ENCODE measurements at places on chromosomes 6 and 20.

DNA sequence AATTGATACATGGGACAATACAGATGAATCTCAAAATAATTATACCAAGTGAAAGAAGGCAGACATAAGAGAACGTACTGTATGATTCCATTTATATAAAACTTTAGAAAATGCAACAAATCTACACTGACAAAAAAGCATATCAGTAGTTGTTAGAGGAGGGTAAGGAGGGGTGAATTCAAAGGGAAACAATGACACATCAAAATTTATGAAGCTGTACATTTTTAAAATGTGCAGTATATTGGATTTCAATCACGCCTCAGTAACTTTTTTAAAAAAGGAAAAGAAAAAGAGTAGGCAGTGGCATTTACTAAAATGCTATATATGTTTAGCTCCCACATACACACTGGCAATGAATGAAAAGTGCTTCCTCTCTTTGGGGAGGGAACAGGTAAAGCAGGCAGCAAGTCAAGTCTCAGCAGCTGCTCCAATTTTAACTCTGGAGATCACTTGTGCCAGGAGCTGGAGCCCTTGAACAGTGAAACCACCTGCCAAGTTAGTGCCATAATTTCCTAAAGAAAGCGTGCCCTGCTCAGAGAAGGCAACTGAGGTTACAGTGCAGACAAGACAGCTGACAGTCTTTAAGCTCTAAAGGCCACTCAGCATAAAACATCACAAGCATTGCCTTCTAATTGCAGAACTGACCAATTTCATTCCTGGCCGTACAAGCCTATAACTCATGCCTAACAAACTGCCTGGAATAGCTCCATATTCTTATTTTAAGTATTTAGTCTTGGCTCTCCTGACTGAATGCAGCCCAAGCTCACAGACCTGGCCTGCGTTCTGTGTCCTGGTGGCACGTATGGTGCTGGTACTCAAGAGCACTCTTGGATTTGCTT is 10.9 kb downstream of the FKBP1A start:
- peak; percentile 14 for DNase-seq

DNA sequence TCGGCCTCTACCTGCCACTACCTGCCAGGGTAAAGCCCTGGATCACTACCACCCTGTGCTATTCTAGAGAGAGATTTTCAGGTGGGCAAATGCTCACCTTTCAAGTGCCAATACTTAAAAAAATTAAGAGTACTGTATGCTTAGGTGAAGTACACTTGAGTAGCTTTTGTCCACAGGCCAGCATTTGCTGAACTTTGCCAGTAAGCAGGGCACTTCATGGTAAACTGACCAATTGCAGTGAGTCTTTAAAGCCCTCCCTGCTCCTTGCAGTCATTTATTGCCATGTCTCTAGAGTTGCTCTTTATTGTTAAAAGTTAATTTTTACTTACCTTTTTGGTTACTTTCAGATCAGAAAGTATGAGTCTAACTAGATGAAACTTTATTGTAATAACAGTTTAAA is 58.5 kb downstream of the PLAGL1 start:
- DNase-seq, result no peak

GRCh38 chr6:166670894-166671293 is 43.8 kb upstream of the RPS6KA2 start:
- no peak for DNase-seq

DNA sequence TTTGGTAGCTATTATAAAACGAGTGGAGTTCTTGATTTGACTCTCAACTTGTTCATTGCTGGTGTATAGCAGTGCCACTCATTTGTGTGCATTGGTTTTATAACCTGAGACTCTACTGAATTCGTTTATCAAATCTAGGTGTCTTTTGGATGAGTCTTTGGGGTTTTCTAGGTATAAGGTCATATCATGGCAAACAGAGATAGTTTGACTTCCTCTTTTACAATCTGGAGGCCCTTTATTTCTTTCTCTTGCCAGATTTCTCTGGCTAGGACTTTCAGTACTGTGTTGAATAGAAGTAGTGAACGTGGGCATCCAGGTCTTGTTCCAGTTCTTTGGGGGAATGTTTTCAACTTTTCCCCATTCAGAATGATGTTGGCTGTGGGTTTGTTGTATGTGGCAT is 38.8 kb downstream of the SUMO4 start:
- DNase-seq, result no peak

GRCh38 chr6:16764188-16764950 is 3.1 kb upstream of the ATXN1 start:
- peak; percentile 79 for DNase-seq

DNA sequence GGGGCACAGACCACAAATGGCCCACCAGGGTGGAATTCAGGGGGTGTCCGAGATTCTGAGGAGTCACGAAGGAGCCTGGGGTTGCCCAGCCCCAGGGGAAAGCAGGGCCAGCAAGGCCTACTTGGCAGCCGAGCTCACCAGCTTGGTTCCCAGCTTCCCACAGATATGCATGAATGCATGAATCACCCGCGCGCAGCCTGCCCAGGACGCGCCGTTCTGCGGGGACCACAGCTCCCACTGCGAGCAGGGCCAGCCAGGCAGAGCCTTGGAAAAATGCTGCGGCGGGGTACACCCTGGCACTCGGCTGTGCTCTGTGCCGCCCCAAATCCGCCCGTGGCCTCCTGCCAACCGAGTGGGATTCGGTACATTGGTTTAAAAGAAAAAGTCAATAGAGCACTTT is 211.0 kb downstream of the NFATC2 start:
- DNase-seq, result no peak

GRCh38 chr6:18663011-18663410 is 275.9 kb downstream of the RNF144B start:
- DNase-seq, result peak; percentile 94

- no peak for DNase-seq
These were observed 94.8 kb upstream of the PMEPA1 start for GRCh38 chr20:57804470-57805250.

DNA sequence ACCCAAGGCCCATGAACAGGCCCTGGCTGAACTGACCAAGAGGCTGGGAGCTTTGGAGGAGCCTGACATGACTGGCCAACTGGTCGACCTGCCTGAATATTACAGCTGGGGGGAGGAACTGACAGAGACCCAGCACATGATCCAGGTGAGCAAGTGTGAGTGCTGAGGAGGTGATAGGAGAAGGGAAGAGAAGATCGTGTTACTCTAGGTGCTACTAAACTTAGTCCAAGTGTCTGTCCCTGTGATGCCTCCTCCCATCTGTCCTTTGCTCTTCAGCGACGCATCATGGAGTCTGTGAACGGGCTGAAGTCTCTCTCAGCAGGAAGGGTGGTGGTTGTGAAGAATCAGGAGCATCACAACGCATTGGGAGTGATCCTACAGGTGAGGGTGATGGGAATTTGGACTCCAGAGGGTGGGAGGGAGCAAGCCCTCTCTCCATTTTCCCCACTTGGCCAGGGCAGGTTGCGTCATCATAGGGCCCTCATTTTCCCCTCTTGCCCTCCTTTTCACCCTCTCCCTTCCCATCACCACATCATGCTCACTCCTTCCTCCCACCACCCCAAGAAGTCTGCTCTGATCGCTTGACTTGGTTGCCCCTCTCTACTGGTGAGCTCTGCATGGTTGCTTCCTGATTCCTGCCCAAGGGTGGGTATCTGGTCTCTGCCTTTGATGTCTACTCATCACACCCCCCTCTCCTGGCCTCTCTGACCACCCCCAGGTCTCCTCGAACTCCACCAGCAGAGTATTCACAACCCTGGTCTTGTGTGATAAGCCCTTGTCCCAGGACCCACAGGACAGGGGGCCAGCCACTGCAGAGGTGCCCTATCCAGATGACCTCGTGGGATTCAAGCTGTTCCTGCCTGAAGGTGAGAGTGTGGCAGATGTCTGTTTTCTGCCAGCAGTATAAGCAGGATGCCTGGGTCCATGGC is 4.7 kb downstream of the DXO start:
- no peak for DNase-seq

DNA sequence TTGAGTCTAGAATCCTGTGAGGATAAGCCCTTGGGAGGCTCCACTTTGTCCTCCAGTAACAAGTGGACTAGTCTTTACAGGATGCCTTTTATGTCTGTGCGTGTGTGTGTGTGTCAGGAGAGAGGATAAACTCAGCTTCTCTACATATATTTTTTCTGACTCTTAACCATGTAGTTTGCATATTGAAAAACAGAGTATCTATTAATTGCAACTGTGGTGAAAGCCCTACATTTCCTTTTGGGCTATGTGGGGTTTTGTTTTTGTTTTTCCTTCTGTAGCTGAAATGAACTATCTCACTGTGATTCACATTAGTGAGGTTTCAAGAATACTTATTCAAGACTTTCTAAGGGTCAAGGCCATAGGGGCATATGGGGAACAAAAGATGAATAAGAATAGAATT is 17.7 kb downstream of the TPBG start:
- DNase-seq, result no peak

DNA sequence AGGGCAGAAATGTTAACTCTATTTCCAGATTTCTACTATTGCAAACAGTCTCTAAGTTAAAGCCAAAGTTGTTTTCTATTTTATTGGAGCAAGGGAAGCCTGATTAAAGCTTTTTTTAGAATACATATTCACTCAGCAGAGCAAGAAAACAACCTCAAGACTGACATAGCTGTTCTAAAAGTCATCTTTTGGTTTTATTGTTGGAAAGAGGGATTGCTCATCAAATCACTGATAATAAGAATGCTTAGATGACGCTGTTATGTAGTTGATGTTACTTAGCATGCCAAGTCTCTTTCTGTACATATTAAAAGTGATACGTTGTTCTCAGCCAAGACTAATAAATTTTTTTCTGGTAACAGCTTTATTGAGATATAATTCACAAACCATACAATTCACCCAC is 172.6 kb upstream of the LAMA2 start:
- no peak for DNase-seq

- no peak for DNase-seq
These were observed 15.4 kb upstream of the SNHG17 start for GRCh38 chr20:38450412-38450975.

GRCh38 chr6:44012078-44012493 is 115.2 kb downstream of the MRPL14 start:
- DNase-seq, result no peak

GRCh38 chr6:128712898-128713297 is 170.0 kb upstream of the LAMA2 start:
- peak; percentile 10 for DNase-seq

DNA sequence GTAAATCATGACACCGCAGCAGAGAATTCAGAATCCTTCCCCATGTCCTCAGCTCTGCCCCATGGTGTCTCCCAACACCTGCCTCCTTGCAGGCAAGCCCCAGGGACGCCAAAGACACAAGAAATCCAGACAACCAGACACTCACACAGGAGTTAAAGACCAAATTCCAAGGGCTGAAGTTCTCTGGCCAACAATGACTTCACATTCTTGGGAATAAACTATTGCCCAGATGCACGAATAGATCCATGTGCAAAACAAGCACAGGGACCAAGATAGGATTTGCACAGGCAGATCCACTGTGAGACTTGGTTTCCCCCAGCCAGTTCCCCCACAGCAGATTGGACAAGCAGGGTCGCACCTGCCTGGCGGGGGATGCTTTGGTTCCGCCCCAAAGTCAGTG is 246.7 kb downstream of the SOD2 start:
- no peak for DNase-seq

GRCh38 chr20:57943950-57944349 is 234.1 kb upstream of the PMEPA1 start:
- peak; percentile 68 for DNase-seq

GRCh38 chr6:27674882-27675281 is 202.0 kb upstream of the ZNF184 start:
- DNase-seq, result no peak

- DNase-seq, result no peak
These were observed 71.0 kb upstream of the MARCKS start for GRCh38 chr6:113786168-113786567.

GRCh38 chr20:56001106-56001785 is 4.1 kb downstream of the CBLN4 start:
- DNase-seq, result peak; percentile 5

GRCh38 chr6:8855411-8855810 is 420.1 kb upstream of the SLC35B3 start:
- no peak for DNase-seq

DNA sequence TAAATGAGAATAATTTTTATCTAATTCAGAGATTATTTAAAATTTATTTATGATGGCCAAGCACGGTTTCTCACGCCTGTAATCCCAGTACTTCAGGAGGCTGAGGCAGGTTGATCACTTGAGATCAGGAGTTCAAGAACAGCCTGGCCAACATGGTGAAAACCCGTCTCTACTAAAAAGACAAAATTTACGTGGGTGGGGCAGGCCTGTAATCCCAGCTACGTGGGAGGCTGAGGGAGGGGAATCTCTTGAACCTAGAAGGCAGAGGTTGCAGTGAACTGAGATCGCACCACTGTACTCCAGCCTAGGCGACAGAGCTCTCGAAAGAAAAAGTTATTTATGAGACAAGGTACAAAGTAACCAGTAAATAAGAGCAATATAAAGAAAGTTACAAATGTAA is 59.5 kb upstream of the AGPAT4 start:
- DNase-seq, result no peak

DNA sequence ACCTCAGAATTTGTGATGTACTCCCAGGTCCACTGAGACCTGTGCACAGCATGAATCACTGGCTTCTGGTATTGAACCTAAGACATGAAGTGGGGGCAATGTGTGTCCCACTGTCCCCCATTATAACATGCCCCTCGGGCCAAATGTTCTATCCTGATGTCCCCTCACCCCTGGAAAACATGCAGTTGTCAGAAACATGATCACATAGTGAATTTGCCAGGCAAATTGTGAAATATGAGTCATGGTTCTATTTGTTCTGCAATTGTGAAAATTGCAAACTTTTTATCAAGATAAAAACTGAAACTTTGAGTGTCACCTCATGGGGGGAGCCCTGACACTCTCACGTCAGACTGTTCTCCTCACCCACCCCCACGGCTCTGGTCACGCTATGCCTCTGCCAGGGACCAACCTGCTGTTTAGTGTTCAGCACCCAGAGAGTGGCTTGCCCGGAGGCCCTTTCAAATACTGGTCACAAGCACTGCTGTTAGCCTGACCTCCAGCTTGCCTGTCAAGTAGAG is 305.3 kb downstream of the CLIC5 start:
- peak; percentile 2 for DNase-seq

GRCh38 chr20:59413326-59413865 is 113.0 kb downstream of the EDN3 start:
- DNase-seq, result peak; percentile 88

DNA sequence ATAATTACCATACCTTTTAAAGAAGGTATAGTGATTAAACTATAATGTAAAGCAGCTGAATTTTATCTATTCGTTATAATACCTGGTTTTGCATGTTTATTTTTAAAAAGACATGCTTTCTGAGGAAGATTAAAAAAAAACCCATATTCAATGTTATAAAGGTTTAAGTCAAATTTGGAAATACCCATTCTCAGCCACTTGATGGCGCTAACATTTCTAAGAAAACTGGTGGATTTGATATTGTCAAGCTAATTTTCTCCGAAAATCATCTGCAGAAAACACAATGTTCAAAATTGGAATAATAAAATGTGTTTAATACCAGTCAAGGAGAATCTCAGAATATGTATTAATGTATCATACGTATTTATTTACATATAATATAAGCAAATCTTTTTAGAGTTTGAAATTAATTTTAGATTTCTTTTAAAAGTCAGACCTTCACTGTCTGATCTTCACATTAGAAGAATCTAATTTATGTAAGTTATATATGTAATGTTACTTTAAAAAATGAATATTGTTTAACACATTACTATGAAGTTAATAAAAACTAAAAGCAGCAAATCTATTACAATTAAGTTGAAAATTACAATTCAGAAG is 35.0 kb downstream of the SHPRH start:
- DNase-seq, result peak; percentile 63

GRCh38 chr20:47354714-47355488 is 1.6 kb downstream of the ZMYND8 start:
- peak; percentile 30 for DNase-seq
